Stimulated activated CD8-positive, alpha-beta memory T cell treated with anti-CD3 and anti-CD28 coated beads, Interleukin-4, amount 100 ng/mL, for 4 hours (primary cell): ENCODE measurements at places on chromosomes 1 and 21.

GRCh38 chr1:20717452-20718342 lies at the start of gene KIF17:
Gene KIF17 (minus strand): TSS chr1:20718007. CDS start chr1:20717706, 301 bp downstream.
- peak; percentile 35 for DNase-seq

DNA sequence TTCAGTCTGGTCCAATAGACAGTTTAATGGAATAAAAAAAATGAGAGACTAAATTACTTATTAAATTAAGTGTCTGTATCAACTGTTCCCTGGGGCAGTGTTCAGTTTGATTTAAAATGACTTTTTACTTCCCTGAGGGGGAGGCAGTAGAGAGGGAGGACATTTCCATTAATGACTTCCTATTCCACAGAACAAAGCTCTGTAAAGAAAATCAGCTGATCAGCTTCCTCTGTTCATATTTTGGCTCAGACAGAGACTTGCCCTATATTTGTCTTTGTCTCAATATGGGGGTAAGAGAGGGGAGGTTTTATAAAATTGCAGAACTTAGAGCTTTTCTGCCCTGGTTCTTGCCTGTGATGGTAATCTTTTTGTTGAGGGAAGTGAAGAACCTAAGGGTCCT lies 8.4 kb downstream of the CFAP126 start:
- DNase-seq = no peak

GRCh38 chr21:33023574-33024200 lies 2.0 kb upstream of the OLIG2 start:
- DNase-seq = no peak

- DNase-seq = no peak
These were observed 19.8 kb downstream of the PRPF38A start for GRCh38 chr1:52424231-52424636.

DNA sequence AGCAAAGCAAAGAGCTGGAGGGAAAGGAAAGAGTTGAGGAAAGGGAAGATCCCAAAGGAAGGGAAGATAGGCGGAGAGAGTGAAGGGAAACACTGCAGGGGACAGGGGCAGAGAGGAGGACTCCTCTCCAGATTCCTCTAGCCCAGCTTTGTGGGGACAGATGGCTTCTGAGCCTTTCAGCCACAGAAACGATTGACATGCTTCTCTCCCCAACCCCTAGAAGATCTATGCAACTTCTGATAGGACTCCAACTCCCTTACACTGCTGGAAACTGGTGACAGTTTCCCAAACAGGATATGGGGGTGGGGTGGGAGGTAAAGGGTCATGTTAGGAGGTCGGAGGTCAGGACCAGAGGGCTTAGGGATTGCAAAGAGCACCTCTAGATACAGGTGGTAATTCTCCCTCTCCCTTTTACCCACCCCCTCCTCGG lies 6.5 kb downstream of the MEX3A start:
- DNase-seq = no peak

DNA sequence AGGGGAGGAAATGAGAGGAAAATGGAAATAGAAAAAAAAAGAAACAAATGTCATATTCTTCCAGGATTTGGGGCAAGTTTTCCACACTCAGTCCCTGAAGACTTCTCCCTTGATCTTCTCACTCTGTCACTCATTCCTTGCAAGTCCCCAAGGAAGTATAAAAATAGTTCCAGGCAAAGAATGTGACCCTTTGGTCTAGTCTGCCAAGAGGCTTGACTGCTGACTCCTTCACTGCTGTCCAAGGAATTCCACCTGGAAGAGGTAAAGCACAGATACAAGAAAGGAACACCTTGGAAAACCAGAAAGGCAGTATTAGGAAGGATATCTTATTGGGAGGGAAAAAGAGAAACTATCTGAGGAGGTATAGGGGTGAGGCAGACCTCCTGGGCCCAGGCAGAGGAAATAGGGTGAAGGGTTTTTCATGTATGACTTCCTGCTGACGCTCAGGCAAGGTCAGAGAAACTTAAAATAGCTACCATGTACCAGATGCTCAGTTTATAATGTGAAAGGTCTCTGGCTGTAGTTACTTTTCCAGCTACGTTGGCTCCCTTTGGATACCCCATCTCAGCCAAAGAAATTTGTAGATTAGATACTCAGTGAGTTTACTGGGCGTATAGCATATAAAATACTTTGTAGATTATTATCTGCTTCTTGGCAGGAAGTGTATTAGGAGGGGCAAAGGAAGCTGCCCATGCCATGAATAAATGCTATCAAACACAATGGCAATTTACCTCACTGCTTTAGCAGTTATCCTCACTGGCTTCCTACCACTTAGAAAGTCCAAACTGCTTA lies 2.0 kb upstream of the GJA5 start:
- DNase-seq = no peak

GRCh38 chr1:158434741-158435140 lies 8.7 kb upstream of the OR10K2 start:
- no peak for DNase-seq

- DNase-seq = no peak
These were observed 2.7 kb downstream of the KIAA0319L start for GRCh38 chr1:35554266-35555211.

- no peak for DNase-seq
These were observed 11.5 kb upstream of the RGS1 start for GRCh38 chr1:192564099-192564498.

GRCh38 chr1:147625362-147625995 lies 44.8 kb downstream of the ACP6 start:
- no peak for DNase-seq
